Left ventricle myocardium inferior (tissue), 1 donor: ENCODE measurements at places on chromosomes 3 and 15. TPM values are rescaled to one million over a fixed set of nuclear protein-coding genes. Genes with fewer than 3 reads are reported as not detected.

The SKOR1 gene
- total RNA-seq = 0.22 TPM

The ALPK3 gene
- total RNA-seq = 181 TPM

The LRRC49 gene
- total RNA-seq = 86.6 TPM

The CDHR4 gene
- total RNA-seq = not detected

DNA sequence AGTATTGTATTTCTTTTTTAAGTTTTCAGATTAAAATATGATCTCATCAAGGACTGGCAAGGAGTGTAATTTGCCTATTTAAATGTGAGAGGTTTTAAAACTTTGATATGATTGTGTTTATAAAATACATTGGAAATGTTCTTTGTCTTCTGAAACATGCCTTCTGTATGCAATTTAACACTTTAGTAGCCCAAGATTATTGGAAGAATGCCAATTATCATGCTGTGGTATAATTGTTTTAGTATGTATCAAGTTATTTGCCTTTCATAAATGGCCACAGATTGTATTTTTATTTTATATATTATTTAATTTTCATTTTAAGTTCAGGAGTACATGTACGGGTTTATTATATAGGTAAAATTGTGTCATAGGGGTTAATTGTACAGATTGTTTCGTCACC lies 31.7 kb downstream of the ECT2 start:
- DNase-seq = no peak

DNA sequence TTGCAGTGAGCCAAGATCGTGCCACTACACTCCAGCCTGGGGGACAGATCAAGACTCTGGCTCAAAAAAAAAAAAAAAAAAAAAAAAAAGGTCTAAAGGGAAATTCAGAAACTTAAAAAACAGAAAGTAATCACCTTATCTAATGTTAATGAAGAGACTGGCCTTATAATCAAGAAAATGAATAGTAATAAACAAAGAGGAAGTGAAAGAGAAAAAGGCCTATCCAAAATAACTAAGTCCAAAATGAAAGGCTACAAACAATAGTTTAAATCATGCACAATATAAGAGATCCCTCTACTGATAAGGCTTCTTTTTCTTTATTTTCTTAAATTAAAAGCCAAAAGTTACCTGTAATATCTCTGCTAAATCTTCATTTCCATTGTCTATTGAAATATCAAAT lies 37.1 kb upstream of the HDC start:
- DNase-seq = no peak

DNA sequence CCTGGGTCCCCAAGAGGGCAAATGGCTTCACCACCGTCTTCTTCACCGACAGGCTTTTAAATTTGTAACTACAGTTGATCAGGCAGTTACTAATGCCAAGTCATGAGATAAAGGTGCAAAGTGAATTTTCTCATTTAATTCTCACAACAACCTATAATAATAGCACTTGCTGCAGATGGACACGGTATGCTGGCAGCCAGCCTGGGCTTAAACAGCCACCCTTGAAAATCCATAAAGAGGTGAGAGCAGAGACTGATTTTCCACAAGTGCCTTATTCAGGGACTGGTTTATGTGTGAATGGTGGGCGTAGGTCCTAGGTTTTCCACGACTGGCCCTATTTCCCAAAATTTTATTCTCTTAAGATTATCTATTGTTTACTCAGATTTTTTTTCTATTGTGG lies 117.8 kb downstream of the RAB11A start:
- no peak for DNase-seq
